Caudate nucleus (tissue), 63 donors: ENCODE measurements at places on chromosomes 3 and 15.

DNA sequence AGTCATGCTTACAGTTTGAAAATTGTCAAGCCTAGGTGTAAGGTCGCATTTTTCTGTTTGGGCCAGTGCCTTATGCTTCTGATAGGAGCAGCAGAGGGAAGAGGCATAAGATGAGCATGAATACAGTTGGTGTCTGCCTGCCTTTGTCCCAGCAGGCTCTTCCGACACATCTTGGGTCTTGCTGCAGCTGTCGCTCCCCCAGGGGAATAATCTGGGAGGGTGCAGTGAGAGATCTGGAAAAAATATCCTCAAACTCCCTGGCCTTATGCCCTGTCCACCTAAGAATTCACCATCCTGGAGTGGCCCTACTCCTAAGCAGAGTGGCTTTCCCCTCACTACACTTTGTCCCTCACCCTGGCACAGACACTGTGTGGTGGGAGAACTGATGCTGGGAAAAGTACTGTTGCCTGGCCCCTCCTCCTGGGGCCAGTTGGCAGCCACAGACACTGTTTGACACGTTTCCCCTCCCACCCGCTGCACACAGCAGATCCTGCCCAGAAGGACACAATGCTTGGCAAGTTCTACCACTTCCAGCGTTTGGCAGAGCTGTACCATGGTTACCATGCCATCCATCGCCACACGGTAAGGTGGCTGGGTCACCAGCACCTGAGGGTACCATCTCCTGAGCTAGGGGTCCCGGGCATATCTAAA lies 21.1 kb upstream of the RHO start:
- DNase-seq: peak; percentile 22

DNA sequence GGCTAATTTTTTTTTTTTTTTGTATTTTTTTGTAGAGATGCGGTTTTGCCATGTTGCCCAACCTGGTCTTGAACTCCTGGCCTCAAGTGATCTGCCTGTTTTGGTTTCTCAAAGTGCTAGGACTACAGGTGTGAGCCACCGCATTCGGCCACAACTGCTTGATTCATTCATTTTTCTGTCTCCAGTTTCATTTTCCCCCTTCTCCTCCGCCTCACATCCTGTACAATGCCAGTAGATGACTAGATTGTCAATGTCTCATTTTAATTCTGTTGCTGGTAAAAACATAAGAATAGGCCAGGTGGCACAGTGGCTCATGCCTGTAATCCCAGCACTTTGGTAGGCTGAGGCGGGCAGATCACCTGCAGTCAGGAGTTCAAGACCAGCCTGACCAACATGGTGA lies 12.0 kb upstream of the ZNF592 start:
- DNase-seq: no peak

GRCh38 chr15:81785181-81785580 lies 260.6 kb downstream of the MEX3B start:
- DNase-seq: no peak

- no peak for DNase-seq
Measured at GRCh38 chr15:55197719-55198118, 978 bp upstream of the RSL24D1 start.

- no peak for DNase-seq
Measured at GRCh38 chr3:32698506-32698905, 13.5 kb downstream of the CNOT10 start.
